ENCODE measurements at places on chromosomes 6 and 20. TPM values are rescaled to one million over a fixed set of nuclear protein-coding genes. Genes with fewer than 3 reads are reported as not detected.

KHDC3L gene
- 0.20 TPM for polyA plus RNA-seq

SAPCD1 gene
- 10.0 TPM for polyA plus RNA-seq

SLCO4A1 gene
- polyA plus RNA-seq = 20.5 TPM

PTPRK gene
- 55.4 TPM for polyA plus RNA-seq

ADGRG6 gene
- 27.4 TPM for polyA plus RNA-seq

TNFRSF6B gene
- 2.2 TPM for polyA plus RNA-seq

GPLD1 gene
- polyA plus RNA-seq = 4.0 TPM

FAXC gene
- polyA plus RNA-seq = 5.1 TPM

ERVFRD-1 gene
- 0.30 TPM for polyA plus RNA-seq

CRIP3 gene
- polyA plus RNA-seq = 3.3 TPM

DNA sequence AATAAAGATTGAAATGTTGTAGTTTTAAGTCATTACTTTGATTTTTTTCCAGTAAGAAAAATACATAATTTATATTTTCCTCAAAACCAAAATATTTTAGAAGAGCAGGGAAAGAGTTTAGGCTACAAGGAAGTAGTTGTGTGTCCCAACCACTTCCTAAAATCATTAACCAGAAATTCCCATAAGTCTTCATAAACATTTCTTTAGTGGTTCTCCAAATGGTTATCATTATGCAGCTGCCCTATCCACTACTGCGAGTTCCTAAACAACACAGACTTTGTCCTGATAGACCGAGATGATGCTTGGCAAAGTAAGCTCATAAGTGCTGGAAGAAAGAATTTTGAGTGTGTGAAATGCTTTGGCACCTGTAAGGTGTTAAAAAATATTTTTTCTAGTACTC is 93.6 kb downstream of the ARMC2 start:
- DNase-seq = no peak

DNA sequence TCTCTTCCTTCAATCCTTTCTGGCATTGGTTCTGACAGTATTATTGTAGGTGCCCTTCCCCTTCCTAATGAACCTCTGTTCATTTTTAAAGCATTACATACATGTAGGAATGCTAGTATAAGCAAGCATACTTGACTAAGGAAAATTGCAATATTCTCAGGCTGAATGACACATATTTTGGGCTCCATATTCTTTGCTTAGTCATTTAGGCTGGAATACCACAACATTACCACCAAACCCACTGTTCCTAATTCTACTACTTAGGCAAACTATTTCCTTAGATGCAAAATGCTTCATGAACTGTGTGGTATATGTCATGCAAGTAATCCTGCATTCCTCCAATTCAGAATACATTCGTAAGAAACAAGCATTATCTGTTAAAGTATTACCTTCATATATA is 113.9 kb downstream of the PRDM1 start:
- no peak for DNase-seq

- DNase-seq = no peak
Measured at GRCh38 chr6:126773112-126773805, 345.2 kb upstream of the RSPO3 start.

- no peak for DNase-seq
Measured at GRCh38 chr20:12723811-12724210, 285.0 kb upstream of the SPTLC3 start.

- no peak for DNase-seq
Measured at GRCh38 chr6:18562726-18563125, 175.6 kb downstream of the RNF144B start.

GRCh38 chr6:41970436-41970846 is 28.8 kb upstream of the CCND3 start:
- no peak for DNase-seq

DNA sequence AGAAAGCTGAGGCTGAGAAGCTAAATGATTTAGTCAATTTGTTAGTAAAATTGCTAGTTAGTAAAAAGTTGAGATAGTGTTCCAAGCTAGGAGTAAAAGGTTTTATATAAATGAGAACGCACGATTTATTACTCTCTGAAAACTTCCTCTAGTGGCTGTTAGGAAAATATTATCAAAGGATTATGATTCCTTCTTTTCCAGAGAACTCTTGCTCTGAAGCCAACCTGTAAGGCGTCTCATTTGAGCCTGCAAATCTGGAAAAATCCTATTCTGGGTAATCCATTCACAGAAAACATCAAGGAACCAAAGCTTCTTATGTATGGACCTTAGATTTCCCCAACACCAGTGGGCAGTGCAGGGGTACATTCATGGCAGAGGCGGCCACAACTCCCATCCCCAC is 252.7 kb downstream of the SOD2 start:
- no peak for DNase-seq

- no peak for DNase-seq
Measured at GRCh38 chr6:125866433-125866832, 75.7 kb downstream of the NCOA7 start.

DNA sequence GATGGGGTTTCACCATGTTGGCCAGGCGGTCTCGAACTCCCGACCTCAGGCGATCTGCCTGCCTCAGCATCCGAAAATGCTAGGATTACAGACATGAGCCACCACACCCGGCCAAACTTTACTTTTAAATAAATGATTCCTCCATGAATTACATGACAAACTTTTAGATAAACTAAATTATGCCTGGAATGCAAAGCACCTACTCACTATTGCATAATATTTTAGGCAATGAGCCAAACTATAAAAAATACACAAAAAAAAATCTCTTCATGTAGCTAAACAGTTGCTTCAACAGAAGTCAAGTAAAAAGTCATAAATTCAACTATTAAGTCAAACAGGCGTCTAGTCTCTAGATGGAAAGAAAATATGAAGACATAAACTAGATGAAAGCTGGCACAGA is 56.5 kb downstream of the PTPRK start:
- DNase-seq = no peak

DNA sequence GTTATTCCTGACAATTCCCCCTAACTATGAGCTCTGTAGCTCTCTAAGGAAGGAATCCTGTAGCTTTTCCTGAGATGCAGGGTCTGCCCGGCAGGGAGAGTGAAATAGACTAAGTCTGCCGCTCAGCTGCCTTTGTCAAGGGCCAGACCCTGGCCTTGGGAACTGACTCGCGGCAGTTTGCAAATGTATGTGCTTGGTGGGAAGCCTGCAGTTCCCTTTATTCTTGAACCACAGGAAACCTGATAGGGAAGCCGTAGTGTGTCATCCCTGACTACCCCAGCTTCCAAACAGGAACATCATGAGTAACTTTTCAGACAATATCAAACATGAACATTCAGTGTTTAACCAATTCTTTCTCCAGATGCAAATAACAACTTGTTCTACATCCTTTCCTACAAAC is 78.7 kb upstream of the IFNGR1 start:
- no peak for DNase-seq

- DNase-seq = no peak
Measured at GRCh38 chr6:168208402-168208801, 111.2 kb downstream of the DACT2 start.

GRCh38 chr20:62660768-62661167 is 18.5 kb downstream of the SLCO4A1 start:
- DNase-seq = no peak

DNA sequence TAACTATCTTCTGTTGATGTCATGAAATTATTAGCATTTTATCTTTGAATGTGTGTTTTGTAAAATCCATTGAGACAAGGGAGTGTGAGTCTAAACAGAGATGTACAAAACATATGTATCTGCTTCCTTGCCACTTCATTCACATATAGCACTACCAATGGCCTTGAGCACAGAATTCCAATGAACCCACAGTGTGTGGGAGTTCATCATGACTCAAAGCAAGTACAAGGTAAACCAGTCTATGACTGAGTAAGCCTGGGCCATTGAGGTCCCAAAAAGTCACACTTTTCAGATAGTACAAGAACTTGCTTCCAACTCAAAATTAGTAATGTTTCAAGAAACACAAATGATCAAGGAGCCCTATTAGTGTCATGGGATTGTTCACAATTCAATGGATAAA is 218.6 kb downstream of the MANEA start:
- DNase-seq = no peak

- DNase-seq = no peak
Measured at GRCh38 chr20:48455651-48456365, 372.0 kb downstream of the PREX1 start.

- DNase-seq = no peak
Measured at GRCh38 chr6:133898263-133898662, 9.3 kb downstream of the TCF21 start.

DNA sequence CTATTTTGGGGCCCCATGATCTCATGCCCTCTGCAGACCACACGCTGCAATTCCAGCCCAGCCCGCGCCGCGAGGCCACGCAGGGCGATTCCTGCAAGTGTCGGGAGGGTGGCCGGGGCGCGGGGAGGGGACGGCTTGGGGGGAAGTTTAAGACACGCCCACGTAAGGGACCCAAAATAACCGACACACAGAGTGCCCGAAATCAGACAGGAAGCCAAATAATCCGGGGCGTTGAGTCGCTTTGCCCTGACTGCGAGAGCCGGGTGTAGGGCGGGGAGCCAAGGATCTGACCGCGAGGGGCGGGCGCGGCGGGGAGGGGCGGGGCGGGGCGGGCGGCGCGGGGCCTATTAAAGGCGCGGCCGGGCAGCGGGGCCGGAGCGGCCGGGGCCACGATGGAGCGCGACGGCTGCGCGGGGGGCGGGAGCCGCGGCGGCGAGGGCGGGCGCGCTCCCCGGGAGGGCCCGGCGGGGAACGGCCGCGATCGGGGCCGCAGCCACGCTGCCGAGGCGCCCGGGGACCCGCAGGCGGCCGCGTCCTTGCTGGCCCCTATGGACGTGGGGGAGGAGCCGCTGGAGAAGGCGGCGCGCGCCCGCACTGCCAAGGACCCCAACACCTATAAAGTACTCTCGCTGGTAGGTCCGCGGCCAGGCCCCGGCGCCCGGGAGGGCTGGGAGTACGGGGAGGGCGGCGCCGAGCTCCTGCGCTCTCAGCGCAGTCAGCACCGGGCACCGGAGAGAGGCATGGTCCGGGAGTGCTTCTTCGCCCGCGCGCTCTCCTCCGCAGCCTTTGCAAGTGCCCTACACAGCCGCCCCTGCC is at the start of gene ENPP1:
TSS of gene ENPP1 (plus strand) at position 377 of the 816 bp plus-strand sequence. CDS start at position 393, 16 bp downstream.
- no peak for DNase-seq

GRCh38 chr20:32312718-32313424 is 35.4 kb downstream of the KIF3B start:
- no peak for DNase-seq

All from renal cortex interstitium (tissue), 15 donors.